ENCODE measurements at places on chromosomes 7 and 10.

DNA sequence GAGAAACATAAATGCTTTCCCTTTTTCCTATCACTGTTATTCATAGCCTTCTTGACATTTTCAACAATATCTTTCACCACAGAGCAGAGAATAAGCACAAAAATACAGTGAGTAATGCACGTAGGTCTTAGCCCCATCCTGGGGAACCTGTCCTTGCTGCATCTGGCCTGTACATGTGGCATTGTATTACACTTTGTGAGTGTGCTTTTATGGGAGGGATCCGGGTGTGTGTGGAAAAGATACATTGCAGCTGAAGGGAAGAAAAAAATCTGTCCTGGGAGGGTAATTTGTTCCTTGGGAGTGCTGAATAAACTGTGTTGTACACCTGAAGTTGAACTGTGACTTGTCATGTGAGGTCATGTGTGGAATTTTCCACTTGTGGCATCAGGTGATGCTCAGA, 422.7 kb upstream of the LRGUK start:
- DNase-seq: no peak

GRCh38 chr10:33497338-33497737, 162.9 kb upstream of the NRP1 start:
- no peak for DNase-seq

- no peak for DNase-seq
Observed at GRCh38 chr7:100080907-100081534, 502 bp downstream of the ZNF3 start.

DNA sequence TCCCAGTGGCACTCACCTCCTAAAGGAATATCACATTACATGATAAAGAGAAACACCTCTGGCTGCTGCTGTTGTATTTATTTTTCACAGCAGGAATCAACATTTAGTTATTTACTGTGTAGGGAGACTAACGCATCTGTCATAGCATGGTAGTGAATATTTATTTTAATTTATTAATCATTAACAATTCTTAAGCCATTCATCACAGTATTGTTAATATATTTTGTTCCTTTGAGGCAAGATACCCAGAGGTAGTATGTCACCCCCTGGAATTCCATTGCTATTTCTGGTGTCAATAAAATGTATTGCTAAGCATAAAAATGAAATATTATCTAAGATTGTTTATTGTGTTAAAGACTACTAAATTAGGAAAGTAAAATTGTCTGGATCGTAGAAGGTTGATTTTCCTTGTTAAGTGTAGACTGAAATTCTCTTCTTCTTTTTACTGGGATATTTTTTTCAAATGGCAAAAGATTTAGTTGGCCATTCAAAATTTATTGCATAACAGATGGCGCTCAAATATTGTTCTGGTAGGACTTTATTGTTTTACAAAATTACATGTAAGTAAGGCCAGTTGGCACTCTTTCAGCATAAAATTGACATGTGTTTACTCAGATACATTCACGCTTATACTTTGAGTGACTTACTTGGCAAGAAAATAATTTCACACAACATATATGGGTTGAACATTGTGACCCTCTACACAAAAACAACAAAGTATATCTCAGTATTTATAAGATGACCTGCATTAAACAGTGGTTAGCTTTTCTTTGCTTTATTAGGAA, 1358.7 kb upstream of the SORCS1 start:
- no peak for DNase-seq

DNA sequence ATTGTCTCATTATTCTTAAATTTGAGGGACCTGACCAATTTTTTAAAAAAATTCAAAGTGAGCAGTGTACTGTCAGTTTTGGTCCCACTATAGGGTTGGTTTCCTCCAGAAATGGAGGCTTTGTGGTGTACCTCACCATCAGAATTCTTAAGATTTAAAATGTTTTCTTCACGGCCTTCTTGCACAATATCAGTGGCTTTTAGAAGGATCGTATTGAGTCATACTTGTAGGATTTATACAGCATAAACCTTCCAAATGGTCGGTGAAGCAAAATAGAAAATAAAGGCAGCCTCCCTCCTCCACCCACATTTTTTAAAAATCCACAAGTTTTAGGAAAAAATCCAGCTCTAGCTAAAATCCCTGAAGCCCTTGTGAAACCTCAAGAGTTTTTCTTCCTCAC, 126.4 kb downstream of the RNLS start:
- DNase-seq: no peak

DNA sequence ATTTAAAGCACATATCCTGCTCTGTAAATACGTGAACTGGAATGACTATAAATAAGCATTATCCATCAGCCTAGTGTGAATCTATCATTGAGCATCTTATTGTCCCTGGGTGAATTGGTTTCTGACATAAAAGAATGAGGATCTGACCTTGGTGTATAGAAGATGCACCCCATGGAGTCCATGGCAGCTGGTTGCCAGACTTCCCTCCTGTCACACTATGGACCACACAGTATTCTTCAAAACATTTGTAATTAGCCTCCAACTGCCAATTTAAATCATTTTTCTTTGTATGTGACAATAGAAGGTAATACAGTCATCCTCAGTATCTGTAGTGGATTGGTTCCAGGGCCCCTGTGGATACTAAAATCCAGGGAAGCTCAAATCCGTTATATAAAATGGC, 238.1 kb upstream of the ZWINT start:
- no peak for DNase-seq

- DNase-seq: no peak
Observed at GRCh38 chr7:45623740-45624391, 49.7 kb downstream of the ADCY1 start.

DNA sequence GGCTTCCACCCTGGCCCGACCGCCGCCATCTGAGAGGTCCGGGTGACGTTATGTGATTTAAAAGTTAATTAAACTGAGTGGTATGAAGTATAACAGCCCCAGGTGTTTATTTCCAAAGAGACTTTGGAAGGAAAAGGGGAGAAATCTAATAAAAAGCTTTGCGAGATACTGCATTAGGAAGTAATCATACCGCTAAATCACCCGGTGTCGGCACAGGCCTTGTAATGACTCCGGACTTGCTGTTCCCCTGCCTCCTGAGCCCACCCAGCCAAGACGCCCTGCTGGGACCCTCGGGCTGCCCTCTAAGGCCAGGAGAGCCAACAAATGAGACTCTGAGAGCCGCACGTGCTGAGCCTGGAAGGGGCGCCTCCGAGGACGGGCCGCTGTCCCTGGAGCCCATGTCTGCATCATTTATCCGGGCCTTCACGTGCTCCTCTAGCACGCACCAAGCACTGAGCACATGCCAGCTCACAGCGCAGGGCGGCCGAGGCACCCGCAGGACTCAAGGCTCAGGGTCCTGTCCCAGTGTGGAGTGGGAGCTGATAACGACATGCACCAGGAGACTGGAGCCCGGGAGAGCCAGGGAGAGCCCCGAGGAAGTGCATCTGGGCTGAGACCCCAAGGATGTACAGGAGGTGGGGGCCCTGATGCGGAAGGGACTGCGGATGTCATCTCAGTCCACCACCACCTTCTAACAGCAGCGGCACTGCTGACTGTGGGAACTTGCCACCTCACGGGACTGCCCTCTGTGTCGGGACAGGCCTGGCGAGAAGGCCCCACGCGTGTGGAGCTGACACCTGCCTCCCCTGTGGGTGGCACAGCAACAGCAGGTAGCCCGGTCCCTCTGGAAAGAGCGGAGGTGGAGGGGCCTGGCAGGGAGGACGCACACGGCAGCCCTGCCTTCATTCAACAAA, 182.7 kb downstream of the ELFN1 start:
- no peak for DNase-seq

GRCh38 chr10:128943111-128943510, 523.9 kb upstream of the MGMT start:
- DNase-seq: no peak

DNA sequence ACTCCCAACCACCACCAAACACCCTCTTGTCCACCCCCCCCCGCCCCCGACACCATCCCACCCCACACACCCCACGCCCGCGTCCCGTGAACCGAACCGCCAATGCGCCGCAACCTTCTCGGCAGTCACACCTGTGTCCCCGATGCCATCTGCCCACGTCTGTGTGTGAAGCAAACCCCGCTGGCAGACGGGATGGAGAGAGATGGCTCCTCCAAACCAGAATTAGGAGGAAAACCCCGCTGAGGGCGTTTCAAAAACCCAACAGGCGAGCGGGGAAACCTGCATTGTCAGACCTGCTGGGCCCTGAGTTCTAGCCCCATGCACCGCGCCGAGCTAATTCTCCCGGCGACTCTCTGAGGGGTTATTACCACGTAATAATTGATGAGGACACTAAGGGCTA, 28.6 kb upstream of the KCNK18 start:
- no peak for DNase-seq

DNA sequence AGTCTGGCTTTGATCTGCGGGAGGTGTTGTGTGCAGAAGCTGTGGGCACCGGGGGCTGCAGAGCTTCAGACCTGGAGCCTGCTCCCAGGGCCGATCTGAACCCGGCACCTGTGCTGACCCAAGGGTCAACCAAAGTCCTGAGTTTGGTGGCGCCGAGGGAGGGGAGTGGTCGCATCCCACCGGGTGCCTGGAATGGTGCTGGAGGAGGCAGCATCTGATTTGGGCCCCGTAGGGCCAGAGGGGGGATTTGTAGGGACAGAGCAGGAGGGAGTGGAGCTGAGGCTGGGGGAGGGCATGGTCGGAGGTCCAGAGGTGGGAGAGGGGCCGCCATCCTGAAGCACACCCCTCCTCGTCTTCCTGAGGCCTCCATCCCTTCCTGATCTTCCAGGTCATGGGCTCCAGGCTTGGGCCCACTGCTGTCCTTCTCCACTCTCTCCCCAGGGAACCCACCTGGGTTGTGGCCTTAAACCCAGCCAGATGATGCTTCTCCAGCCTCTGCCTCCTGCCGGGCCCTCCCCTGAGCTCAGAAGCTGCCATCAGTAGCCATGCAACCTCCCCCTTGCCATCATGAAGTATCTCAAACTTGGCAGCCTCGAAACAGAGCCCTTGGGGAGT, 112.9 kb downstream of the LHPP start:
- DNase-seq: no peak

DNA sequence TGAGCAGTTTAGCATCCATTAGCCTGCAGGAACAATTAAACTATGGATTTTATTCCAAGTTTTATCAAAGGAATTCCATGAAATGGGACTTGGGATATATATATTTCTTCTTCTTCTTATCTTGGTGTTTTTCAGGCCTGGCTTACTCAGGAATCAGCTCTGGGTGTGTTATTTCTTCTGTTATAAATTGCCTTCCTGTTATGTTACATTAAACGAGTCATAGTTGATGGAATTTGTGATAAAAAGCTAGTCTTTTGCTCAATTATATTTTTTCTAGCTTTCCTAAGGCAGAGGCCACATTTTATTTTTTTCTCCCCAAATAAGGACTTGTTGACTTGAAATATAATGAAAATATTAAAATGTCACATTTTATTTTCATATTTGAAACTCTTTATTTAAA, 141.3 kb downstream of the EPC1 start:
- DNase-seq: no peak

DNA sequence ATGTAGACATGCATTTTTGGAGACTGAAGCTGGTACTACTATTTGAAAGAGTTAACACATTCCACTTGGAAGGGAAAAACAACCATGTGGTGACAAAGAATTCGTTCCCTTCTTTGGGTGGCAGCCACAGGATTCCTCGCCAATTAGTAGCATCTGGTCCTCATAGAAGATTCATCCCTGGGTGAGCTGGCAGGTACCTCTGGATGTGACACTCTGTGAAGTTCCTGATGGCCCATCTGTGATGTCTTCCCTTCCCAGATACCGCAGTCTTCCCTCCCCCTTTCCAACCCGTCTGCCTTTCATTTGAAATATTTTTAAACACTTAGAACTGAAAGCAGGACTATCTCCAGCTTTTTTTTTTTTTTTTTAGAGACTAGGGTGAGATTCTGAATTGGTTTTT, 569.5 kb downstream of the TYW1 start:
- DNase-seq: no peak

DNA sequence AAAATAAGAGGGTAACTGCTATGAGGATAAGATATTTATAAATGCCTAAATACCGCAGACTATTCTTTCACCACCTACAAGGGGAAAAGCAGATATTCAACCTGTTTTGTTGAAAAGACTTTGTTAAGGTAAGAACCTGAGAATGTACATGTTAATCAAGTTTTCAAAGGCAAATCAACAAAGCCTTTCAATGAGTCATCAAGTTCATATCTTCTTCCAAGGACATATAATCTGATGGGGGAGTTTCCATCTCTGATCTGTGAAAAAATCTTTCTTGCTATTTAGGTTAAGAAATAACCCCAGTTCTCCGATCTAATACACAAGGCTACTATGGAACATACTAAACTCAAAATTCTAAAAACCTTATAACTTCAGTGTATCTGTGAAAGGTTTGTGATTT, 40.0 kb upstream of the ANLN start:
- peak; percentile 39 for DNase-seq

GRCh38 chr10:121558238-121558637, 40.0 kb downstream of the FGFR2 start:
- no peak for DNase-seq

GRCh38 chr10:99276848-99277486, 41.3 kb upstream of the HPSE2 start:
- DNase-seq: no peak

DNA sequence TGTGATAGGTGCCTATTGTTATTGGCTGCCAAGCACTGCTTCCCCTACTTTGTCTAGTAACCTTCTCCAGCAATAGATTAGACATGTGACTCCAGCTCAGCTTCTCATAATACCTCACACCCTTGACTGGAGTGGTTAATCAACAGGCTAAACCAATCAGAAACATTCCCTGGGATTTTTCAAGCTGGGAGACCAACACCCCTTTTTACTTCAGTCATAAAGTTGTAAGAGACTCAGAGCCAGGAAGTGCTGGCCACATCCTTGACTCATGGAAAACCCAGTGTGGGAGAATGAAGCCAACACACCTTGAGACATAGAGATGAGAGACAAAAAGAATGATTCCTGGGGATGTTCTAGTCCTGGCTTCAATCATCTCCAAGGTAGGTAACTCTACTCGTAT, 62.6 kb upstream of the HECTD2 start:
- DNase-seq: no peak

DNA sequence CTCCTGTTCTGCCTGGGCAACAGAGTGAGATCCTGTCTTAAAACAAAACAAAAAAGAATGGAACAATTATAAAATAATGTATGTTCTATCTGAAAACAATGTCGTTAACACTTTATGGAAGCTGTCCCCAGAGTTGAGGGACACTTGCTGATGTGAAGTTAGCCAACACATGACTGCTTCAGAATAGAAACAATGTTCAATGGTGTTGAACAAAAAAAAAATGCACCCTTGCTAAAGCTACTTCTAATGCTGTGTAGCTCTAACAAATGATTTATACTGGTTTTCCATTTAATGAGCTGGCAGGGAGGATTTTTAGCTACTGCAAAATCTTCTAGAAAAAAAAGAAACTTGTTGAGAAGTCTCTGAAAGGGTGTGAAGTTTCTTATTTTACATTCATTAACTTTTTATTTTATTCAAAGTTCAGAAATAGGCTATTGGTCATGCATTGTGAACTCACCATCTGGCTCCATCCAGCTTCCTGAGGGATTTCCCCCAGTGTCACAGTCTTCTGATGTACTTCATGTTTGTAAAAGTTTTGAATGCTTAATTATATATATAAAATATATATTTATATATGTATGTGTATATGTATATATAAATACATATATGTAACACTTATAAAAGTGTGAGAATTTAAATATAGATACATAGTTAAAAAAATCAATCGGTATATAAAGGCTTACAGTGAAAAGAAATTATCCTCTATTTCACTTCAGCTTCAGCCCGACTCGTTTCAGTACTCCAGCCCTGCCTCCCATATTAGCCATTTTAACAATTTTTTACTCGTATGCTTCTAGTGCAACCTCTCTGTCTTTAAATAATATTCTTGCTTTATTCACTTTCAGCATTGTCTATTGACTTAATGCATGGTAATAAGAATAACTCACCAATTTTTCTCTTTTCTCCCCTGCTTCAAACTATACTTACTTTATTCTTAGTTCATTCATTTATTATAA, 35.0 kb downstream of the HDAC9 start:
- DNase-seq: no peak

GRCh38 chr7:155529845-155530244, 16.5 kb downstream of the CNPY1 start:
- no peak for DNase-seq

Data from NCI-H226 (cell line).